ENCODE measurements at places on chromosomes 3 and 15. TPM values are rescaled to one million over a fixed set of nuclear protein-coding genes. Genes with fewer than 3 reads are reported as not detected.

Gene GUCA1C
- total RNA-seq, result not detected

Gene MUSTN1
- total RNA-seq, result 3.0 TPM

Gene GOLGA8J
- 0.95 TPM for total RNA-seq

Gene CCDC54
- not detected for total RNA-seq
